Omental fat pad (tissue), 4 donors: ENCODE measurements at places on chromosomes 3 and 15.

GRCh38 chr15:58443308-58443707, 11.5 kb downstream of the LIPC start:
- DNase-seq, result no peak

DNA sequence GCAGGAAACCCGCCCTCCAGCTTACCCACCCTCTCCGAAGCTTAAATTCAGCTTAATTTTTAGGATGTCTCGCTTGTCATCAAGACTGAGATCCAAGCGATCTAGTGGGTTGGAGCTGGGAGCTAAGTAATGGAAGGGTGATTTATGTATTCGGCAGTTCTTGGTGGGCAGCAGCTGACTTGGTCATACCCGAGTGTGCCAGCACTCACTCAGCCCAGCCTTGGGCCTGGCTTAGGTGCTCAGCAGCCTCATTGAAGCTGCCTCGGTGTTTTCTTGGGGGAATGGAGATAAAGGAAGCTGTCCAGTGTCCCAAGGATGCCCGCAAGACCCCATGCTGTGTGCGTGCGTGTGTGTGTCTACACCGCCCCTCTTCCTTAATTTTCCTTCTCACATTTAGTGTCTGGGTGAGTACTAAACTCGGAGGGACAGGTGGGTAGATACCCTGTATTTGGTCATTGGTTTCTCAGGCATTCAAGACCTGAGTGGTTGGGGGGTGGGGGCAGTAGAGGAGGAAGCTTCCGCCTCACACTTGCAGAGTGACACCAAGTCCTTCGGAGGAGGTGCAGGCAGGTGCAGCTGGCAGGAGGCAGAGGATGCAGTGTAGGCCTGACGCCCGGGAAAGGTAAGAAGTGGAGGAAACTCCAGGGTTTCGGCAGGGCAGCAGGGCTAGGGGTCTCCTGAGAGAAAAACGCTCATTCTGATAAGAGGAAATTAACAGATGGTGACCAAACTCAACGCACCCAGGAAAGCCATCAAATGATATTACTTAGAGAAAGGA, 92.8 kb downstream of the PCSK6 start:
- DNase-seq, result no peak

DNA sequence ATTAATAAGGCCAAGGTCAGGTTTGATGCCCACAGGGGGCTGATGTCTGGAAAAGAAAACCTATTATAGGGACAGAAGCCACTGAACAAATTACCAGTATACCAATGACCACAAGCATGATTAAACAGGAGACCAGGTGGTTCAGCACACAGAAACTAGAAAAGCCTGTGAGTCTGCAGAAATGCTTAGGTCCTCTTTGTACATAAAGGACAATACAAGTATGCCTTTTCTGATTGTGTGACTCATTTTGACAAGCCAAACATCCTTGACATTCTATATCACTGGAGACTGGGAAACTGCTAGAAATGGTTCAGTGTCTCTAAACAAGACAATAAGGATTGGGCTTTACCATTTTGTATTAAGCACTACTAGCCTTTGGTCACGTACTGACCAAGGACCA, 113.2 kb upstream of the MYO5C start:
- DNase-seq, result no peak

DNA sequence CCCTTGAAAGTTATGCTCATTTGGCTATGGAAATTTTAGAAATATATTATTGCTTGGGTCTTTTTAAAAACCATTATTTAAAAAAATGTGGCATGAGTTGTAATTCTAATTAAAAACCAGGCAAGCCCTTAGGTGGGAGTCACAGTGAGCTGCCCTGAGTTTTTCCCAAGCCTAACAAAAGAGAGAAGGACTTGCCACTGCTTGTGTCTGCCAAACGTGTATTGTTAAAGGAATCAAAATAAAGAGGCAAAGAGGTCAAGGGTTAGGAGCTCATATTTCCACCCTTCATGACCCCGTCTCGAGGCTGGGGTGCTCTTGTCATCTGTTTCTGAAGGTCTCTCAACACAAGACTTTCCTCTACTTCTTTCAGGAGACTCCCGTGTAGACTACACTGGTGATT, 321.1 kb downstream of the ZIC1 start:
- no peak for DNase-seq

DNA sequence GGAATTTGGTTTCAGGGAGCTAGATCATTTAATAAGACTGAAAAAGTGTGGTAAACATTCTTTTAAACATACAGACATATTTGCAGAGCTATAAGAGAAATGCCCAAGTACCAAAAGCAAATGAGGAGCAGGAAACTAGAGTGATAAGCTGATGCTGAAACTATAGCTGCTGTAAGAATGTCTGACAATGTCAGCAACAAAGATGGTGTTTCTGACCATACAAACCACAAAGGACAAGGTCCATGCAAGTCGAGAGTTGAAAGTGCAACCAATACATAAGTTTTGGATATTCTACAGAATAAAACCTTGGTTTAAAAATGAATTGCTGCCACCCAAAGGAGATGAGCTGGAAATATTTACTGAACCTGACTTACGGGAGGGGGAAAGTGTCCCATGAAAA, 610.2 kb downstream of the TBL1XR1 start:
- DNase-seq, result no peak
